Cerebellum (tissue), 4 donors: ENCODE measurements at places on chromosomes 2 and 18.

DNA sequence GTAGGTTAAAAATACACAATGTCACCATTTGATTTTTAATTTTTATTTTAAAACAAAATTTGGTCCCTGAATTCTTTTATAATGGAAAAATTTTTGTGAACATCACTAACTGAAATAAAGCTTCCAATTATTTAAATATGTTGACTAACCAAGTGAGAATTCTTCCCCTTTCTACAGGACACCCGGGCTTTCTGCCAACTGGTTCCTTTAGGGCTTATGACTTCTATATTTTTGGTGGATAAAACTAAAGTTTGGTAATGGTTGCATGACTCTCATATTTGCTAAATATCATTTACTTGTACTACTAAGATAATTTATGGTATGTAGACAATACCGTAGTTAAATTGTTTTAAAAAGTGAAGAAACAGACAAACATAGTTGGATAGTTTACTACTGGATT is 291.0 kb upstream of the DOK6 start:
- DNase-seq: no peak

- DNase-seq: no peak
Observed at GRCh38 chr2:128477026-128477820, 158.6 kb upstream of the HS6ST1 start.

DNA sequence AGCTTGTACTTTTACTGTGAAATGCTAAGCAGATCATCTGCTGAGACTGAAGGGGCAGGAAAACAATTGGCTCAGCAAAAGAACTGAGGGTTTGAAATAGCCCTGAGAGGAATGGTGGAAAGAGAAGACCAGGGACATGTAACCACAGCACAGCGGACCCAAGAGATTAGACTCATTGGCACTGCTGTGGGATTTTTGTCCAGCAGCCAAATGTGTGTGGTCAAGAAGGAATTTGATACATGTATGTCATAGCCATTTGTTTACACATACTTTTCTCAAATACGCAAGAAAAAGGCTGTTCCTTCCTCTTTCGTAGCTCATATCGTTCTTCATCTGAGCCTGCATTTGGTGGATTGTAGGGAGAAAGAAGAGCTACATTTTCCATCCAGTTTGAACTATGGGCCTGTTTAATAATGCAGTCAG is 73.8 kb downstream of the TRABD2A start:
- no peak for DNase-seq

DNA sequence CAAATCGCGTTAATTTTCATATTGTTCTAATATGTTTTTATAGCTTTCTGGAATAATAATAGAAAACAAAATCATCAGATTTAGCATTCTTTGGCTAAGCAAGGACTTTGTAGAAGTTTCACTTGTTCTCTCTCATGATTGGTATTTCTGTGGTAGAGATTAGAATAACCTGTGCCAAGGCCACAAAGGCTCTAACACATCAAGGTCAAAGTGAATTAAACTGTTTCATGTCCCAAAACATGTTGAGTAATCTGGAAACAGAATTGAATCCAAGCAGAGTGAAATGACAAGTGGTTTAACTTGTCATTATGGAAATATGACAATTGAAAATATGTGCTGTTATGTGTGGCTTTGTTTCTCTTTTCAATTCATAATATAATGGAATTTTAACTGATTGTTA is 617.4 kb downstream of the CCDC85A start:
- DNase-seq: no peak

DNA sequence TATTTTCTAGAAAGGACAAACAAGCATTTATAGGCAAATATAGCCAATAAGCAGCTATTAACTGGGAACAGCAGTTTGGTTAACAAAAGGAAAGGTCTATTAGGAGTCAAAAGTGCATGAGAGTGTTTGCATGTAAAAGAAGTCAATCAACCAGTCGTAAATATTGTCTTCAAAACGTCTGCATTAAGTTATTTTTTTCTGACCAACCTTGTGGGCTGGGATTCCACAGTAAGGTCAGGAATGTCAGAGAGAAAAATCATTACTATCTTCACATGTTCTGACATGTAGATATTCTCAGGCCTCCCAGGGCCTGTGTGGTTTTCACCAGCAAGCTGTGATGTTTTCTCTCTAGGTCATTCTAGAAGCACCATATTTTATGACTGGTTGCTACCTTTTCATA is 922.5 kb downstream of the SUCLG1 start:
- DNase-seq: no peak
